SK-MEL-5 (cell line): ENCODE measurements at places on chromosomes 5 and 9.
A peak's percentile ranks its signal among the peaks of the same experiment; 100 is the strongest.

DNA sequence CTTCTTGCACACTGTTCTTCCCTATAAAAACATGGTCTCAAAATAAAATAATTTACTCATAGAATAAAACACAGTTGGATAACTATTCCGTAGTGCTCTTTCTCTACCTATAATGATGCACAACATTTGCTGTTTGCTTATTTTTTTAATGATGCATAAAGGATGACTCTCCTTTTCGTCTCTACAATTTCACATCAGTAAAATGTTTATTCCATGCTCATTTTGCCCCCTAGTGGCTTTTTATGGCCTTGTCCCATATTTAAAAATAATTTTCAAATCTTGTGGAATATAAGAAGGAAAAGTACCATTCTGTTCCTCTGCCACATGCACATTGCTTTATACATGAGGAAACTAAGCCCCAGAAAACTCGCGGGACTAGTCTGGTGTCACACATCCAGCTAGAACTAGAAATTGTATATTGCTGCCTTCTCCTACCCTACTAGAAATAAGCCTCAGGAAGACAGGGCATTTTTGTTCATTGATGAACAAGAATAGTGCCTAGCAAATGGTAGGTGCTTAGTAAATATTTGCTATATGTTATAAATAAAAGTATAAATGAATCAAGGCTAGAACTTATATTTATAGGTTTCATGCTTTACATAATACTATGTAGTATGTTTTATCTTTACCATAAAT, 12.7 kb downstream of the KCTD16 start:
- peak; percentile 38 for DNase-seq

GRCh38 chr9:103319979-103320378, 324.8 kb downstream of the CYLC2 start:
- DNase-seq, result peak; percentile 41

- DNase-seq, result no peak
Observed at GRCh38 chr5:3996707-3997336, 401.2 kb downstream of the IRX1 start.

DNA sequence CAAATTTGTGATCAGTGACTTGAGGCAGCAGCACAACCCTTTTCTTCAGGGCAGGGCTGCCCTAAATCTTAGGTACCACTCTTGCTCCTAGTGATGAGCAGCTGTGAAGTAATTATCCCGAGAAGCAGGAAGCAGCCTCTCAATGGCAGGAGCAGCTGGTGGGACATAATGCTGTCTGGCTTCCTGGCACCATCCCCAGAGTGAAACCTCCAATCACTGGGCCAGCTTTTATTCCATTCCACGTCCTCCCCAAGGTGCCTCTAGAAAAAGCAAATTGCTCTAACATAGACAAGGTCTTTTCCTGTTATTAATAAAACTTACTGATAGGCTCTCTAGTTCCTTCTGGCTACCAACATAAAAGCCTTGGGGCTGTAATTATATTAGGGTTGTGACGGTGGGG, 154.0 kb downstream of the FRMD3 start:
- DNase-seq, result no peak
